ENCODE measurements at places on chromosomes 4 and X.

DNA sequence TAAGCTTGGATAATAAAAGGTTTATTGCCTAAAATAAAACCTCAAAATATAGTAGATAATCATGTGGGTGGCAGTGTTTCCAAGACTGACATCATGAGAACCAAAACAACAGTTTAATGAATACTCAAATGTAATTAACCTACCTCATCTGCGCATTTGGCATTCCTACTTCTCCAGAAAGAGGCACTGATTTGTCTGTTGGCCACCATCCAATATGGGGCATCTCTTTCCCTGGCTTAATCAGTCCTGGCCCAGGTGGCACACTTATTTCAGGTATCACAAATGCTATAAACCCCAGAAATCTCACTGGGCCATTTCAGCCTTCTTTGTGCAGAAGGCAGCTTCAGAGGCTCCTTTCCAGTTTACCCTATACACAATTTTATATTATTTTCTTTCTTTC is 192.2 kb downstream of the COMMD8 start:
- no peak for DNase-seq

- no peak for DNase-seq
These were observed 24.2 kb upstream of the AMELX start for GRCh38 chrX:11269006-11269405.

- no peak for DNase-seq
These were observed 13.2 kb downstream of the IQSEC2 start for GRCh38 chrX:53268173-53268572.

- DNase-seq = no peak
These were observed 72.7 kb upstream of the EDNRA start for GRCh38 chr4:147408189-147408588.

GRCh38 chrX:46820391-46821100 is 16.3 kb upstream of the RP2 start:
- DNase-seq = no peak

DNA sequence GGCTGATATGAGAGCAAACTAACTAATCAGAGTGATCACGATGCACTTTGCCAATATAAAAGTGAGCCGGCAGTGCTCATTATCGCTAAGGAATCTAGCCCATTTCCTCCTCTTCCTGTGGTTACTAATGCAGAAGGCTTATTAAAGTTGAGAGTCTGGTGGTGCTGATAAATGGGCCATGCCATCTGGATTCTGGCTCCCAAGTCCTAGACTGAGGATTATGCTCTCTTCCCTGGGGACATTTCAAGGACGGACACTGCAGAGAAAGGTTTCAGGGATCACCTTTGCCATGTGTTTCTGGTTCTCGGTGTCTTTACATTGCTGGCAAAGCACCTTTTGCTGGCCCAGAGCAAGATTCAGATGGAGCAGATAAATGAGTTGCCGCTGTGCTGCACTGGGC is 85.3 kb downstream of the RTL5 start:
- DNase-seq = no peak

GRCh38 chr4:101420661-101421060 is 73.3 kb upstream of the PPP3CA start:
- no peak for DNase-seq

GRCh38 chrX:74536832-74537371 is 77.5 kb downstream of the RLIM start:
- no peak for DNase-seq

DNA sequence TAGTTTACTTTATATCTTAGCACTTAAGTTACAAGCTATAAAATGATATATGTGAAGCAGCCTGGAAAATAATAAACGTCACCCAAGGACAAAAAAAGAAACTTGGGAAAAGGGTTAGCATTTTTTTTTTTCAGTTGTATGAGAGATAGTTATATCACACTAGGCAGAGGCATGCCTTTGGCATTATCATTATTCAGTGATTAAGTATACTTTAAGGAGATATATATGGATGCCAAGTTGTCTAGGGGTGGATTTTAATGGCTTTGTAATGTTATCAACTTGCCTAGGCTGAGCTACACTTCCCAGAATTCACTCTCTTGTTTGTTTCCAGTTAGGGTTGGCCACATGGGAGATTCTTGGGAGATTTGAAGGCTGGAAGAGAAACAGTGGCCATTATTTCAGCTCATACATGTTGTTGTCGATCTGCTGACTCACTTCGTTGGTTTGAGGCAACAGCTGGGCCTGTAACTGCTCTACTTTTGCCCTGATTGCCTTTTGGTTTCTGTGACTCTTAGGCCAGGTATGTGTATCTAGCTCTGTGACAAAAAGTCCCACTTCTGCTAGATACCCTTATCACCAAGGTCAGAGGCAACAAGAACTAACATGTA is 11.5 kb upstream of the SRPX start:
- DNase-seq = no peak

DNA sequence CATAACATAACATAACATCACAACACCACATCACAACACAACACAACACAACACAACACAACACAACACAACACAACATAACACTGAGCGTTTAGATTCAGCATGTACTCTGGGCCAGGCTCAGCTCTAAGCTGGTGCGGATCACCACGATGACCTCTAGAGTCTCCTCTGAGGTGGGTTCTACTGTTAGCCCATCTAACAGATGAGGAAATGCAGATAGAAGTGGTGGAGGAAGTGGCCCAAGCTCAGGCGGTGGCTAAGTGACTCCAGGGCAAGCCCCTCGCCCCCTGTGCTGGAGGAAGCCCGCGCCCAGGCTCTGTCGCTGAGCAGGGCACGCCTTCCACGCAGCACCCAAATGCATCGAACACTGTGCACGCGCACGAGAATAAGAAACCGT is 45.3 kb upstream of the CDKN2AIP start:
- no peak for DNase-seq

GRCh38 chr4:166535865-166536264 is 662.8 kb downstream of the TLL1 start:
- DNase-seq = no peak

- DNase-seq = no peak
These were observed 40.4 kb downstream of the CPLX1 start for GRCh38 chr4:785332-786073.

DNA sequence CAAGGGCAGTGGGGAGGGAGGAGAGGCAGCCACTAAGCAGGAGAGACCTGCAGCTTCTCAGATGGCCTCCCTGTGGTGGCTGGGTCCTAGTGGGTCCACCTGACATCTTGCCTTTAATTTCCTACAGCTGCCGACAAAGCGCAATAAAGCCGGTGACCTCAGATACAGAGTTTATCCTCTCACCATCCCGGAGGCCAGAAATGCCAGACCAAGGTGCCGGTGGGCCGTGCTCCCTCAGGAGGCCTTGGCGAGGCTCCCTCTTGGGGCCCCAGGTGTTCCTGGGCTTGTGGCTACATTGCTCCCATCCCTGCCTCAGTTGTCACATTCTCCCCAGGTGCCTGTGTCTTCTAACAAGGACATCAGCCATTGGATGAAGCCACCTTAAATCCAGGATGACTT is 103.0 kb downstream of the ADRA2C start:
- DNase-seq = no peak

- DNase-seq = no peak
These were observed 50.1 kb downstream of the GAB1 start for GRCh38 chr4:143386812-143387211.

Data from esophagus squamous epithelium (tissue), 5 donors.